ENCODE measurements at places on chromosomes 1 and 21.

DNA sequence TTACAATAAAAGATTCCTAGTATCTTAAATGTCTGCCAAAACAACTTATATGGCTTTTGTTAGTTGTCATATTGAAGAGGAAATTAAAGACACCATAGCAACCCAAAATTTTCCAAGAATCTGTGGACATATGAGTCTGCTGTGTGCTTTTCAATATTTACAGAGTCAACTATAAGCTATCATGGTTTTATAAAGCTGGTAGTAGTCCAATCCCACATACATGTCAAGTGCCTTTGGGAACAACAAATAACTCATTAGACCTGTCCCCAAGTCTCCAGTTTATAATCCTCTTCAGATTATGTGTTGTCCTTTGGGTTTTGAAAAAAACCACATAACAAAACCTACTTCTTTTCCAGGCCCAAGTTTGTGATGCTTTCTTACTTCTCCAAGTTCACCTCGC, 293.8 kb upstream of the USP25 start:
- no peak for DNase-seq

- DNase-seq, result no peak
Observed at GRCh38 chr21:40832316-40832715, 14.6 kb downstream of the DSCAM start.

DNA sequence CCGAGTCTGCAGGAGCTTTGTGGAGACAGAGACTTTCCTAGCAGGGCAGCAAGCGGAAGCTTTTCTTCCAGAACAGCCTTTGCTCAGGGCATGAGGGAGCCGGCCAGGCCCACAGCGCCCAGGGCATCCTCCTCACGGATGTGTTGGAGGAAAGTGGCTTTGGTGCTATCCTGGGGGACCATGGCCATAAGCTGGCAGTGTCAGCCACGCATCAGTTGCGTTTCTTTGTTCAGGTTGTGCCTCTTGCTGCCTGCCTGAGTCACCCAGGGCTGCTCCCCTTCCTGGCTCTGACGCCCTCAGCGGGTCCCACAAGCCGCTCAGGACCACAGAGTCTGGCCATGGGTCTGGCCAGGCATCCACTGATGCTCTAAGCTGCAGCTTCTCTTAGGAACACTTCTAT, 39.6 kb upstream of the PRSS38 start:
- DNase-seq, result no peak

DNA sequence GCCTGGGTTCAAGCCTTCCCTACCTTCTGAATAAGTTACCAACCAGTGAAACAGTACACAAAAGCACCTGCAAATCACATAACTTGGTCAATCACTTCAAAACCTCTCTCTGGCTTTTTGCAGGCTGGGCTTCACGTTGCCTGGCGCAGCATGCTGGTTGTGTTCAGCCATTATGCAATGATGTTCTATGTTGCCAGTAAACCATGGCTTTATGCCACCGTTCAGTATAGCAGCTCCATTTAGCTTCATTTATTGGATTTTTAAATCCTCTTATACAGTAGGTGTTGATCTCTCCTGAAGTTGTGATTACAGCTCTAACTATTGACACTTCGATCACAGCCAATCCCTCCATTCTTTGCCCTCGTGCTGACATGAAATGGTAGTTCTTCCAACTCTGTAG, 233.6 kb upstream of the PTBP2 start:
- no peak for DNase-seq

DNA sequence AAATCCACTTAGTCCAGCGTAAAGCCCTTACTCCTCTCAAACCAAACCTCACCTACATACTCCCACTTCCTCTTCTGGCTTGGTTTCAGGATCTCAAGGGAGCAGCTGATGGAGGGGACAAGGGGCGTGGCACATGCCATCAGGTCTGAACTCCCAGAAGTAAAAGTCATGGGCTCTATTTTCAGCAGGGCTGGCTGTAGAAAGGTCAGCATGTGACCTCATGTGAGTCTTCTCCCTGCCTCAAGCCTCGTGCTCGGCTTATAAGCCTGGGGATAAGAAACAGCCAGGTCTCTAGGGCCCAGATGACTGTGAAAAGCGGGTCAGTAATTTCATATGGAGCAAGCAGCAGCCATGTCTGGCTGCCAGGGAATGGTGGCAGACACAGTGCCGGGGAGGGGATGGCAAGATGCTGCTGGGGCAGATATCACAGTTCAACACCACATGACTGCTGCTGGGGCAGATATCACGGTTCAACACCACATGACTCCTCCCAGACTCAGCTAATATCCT, 227.9 kb downstream of the KCNH1 start:
- peak; percentile 22 for DNase-seq

DNA sequence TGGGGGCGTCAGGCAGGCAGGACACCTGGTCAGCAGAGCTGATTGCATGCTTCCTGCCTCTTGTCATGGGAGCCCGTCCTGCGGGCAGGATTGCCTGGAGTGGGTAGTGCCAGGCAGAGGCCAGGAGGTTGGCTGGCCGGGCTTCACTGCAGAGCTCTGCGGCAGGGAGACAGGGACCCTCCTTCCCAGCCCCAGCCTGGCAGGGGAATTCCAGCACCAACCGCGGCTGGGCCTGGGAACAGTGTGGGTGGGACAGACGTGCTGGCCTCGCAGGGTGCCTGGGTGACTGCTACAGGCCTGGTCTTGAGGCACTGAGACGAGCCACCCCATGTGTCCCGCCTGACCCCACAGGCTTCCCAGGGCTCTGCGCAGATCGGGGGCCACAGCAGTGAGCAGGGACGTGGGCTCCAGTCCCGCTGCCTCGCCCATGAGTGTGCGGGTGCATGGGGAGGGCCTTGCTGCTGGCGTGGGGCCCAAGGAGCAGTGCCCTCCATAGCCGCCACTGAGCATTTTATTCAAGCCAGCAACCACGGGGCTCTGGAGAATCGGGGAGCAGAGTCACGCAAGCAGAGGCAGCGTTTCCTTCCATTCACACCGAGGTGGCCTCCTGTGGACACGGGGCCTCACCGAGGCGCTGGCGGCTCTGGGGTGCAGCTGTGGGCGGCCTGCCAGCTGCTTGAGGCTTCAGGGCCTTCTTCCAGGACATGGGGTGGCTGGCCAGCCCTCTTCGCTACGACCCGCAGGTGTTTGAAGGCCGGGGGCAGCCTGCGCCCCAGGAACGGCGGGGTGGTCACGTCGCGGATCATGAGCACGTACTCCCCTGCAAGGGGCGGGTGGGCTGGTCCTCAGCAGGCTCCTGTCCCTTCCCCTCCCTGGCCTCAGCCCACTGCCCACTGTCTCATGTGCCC, 70.3 kb downstream of the MORN1 start:
- no peak for DNase-seq

- DNase-seq, result no peak
Observed at GRCh38 chr1:85449356-85449755, 15.6 kb downstream of the DDAH1 start.

- DNase-seq, result no peak
Observed at GRCh38 chr21:14736162-14736561, 190.0 kb upstream of the SAMSN1 start.

- no peak for DNase-seq
Observed at GRCh38 chr1:84995484-84996334, 1.2 kb downstream of the MCOLN2 start.

DNA sequence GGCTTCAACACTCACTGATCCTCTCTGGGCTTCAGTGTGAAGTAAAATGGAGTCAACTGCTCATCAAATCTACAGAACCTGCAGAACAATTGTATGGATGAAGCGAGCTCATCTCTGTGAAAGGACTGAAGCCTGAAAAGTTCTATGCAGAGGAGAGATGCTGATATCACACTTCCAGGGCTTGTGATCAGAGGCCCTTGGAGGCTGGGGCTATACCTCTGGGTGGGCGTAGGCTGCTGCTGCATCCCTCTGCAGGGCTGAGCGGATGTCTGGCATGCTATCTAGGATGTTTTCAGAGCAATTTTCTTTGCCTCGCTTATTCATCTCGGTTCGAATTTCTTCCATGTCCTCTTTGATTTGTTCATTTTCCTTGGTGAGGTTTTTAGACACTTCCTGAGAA, 17.6 kb downstream of the OLFML2B start:
- no peak for DNase-seq

GRCh38 chr1:182786223-182786994, 3.2 kb upstream of the NPL start:
- peak; percentile 86 for DNase-seq

DNA sequence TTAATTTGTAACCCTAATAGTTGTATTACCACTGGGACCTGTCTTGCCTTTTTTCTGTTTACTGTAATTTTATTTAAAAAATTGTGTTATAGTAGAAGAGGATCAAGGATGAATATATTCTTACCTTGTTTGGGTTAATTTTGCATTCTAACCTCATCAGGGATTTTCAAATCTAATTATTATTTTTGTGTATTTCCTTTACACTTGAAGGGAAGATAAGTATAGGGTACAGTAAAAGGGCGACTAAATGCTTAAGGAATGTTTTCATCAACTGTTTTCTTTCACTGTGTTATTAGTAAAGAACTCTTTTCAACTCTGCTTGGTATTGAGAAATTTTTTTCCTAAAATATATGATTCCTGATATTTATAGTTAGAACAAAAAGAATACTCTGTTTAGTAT, 33.3 kb downstream of the OSBPL9 start:
- no peak for DNase-seq

GRCh38 chr1:197321811-197322210, 53.8 kb downstream of the CRB1 start:
- DNase-seq, result no peak

DNA sequence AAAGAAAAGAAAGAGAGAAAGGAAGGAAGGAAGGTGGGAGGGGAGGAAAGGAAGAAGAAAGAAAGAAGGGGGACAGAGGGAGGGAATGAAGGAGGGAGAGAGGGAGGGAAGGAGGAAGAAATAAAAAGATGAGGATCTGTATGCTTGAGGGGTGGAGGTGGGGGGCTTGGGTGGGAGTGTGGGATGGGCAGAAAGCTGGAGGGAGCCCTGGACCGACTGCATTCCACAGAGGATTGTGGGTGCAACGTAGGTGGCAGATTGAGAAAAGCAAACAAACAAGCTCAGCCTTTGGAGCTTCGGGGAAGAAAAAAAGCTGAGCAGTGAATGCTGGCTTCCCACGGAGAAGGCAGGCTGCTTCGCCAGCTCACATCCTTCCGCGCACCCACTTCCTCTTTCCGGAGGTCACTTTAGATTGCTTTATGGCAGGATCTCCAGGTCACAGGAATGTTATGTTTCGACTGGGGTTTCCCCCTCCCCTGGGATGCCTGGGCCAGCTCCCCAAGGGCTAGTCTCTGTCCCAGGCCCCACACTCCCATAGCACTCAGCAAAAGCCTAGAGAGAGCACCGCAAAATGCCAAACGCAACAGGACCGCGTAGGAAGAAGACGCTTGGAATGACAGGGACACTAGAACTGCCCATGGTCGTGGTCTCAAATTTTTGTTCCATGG, 20.7 kb upstream of the LGALS8 start:
- peak; percentile 84 for DNase-seq

DNA sequence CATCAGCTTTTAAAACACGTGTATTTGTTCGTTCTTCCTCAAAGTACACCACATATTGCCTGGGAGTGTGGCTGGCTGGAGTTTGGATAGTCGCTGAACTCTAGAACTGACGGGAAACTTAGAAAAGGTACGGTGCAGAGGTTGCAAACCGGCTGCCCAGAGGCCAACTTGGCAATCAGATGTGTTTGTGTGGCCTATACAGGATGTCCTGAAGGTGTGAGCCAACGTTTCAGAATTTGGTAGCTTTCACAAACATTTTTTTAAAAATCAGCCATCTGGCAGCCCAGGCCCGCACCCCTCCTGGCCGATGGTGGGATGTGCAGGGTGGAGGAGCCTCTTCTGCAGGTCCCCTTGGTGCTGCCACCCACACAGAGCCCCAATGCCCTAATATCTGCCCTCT, 73.6 kb upstream of the SLC25A33 start:
- no peak for DNase-seq

- DNase-seq, result no peak
Observed at GRCh38 chr1:233016798-233017197, 66.4 kb downstream of the NTPCR start.

- peak; percentile 32 for DNase-seq
Observed at GRCh38 chr1:193019442-193020026, 39.6 kb downstream of the UCHL5 start.

GRCh38 chr1:242205622-242206489, 207.0 kb upstream of the MAP1LC3C start:
- DNase-seq, result peak; percentile 60

DNA sequence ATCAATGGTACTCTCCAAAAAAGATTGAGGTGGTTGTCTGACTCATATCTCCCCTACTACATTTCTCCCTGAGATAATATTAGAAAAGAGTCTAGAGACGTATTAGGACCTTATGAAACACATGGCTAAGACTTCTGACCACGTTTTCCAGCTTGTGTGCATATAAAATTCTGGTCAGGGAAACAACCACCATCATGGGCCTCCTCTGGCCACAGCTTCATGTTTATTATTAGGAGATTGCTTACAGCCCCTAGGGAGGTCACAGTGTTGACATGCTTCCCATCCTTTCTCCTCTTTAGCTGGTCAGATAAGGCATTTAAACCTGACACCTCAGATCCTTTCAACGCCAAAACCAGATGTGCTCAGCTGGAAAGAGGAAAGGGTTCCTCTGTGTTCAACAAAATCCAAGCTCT, 620.2 kb downstream of the PLPP3 start:
- no peak for DNase-seq

- peak; percentile 49 for DNase-seq
Observed at GRCh38 chr1:43329995-43330751, 7.4 kb upstream of the MPL start.

DNA sequence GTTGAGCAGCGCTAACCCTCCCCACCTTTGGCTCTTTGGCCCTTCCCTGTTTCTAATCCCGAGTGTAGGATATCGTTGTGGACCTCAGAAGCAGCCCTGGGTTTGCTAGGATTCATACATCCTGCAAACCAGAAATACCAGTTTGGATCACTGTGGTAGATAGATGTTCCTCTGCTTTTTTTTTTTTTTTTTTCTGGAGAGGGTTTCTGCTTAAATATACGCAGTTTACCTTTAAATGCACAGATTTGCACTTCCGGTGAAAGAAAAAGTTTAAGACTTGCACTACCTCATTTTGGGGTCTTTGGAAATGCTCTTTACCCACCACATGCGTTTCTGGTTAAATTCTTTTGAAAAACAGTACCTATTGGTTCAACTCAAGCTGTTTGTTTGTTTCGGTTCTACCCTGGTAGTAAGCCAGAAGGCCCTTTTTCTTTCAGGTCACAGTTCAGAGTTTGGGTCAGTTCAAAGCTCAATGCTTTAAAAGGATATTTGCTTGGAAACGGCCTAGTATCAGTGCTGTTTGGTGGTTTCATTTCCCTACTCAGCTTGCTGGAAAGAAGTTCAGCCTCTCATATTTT, 908 bp downstream of the DDI2 start:
- DNase-seq, result no peak

DNA sequence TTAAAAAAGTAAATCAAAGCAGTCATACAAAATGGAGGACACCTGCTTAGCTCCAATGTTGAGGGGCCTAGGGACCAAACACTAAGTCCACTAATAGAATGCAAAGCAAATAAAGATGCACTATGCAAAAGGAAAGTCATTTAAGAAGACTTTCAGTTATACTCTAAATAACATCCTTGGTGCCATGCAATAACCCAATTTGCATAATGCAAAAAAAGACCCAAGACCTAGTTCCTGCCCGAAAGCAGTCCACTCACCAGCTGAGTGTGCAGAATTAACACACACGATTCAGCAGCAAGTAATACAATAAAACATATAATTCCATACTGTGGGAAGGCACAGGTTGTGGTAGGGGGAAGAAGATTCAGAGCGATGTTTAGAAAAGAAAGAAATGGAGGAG, 101.8 kb downstream of the TGFBR3 start:
- DNase-seq, result no peak

GRCh38 chr21:25002676-25003075, 604.6 kb downstream of the MRPL39 start:
- DNase-seq, result no peak
